ENCODE measurements at places on chromosomes 12 and 14. TPM values are rescaled to one million over a fixed set of nuclear protein-coding genes. Genes with fewer than 3 reads are reported as not detected.
A peak's percentile ranks its signal among the peaks of the same experiment; 100 is the strongest.

DNA sequence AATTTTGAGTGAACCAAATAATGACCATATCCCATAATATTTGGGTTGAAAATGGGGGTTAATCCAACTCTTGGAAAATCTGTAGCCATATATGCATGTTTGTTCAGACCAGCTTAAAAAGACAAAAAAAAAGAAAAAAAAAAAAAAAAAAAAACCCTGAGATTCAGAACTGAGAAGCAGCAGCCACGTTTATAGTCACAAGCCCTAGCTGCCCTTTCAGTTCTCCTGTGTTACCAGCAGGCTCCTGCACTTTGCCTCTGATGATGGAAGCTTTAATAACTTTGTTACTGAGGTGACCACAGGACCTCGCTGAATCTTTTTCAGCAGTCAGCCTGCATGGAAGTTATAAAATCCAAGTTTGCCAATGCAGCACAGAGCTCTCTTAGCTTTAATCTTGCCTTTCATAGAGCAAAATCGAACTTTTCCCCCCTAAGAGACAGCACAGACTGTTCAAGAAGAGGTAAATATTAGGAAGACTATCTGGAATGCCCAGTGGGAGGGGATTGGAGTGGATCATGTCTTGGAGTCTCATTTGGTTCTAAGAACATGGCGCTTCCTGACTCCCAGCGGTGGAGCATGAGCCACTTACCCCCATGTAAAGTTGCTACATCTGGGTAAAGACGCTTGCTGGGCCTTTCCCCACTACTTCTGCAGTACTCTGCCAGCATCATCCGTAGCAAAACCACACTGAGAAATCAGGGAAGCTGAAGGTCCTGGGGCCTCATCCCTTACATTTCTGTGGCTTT is 20.6 kb downstream of the GNG2 start:
- DNase-seq = no peak
- peaks cover 2% of the 10 kb centered on the region for H3K27me3 ChIP-seq
- H3K27ac ChIP-seq = no peak overlapping the region
- H3K36me3 ChIP-seq = peaks cover 1% of the 10 kb centered on the region

Gene KLRC1
- not detected for total RNA-seq

GRCh38 chr12:115049614-115050013 is 365.6 kb upstream of the TBX3 start:
- H3K36me3 ChIP-seq = no peaks in the 10 kb centered on the region
- no peak for DNase-seq
- peaks cover 6% of the 10 kb centered on the region for H3K27me3 ChIP-seq
- H3K4me1 ChIP-seq = no peaks in the 10 kb centered on the region
- no peak overlapping the region for H3K27ac ChIP-seq
- H3K4me3 ChIP-seq = no peak overlapping the region

GRCh38 chr12:131872154-131873051 is 22.0 kb upstream of the ULK1 start:
- no peak overlapping the region for H3K4me3 ChIP-seq
- H3K4me1 ChIP-seq = peaks cover 21% of the 10 kb centered on the region
- no peak for DNase-seq
- no peaks in the 10 kb centered on the region for H3K36me3 ChIP-seq

DNA sequence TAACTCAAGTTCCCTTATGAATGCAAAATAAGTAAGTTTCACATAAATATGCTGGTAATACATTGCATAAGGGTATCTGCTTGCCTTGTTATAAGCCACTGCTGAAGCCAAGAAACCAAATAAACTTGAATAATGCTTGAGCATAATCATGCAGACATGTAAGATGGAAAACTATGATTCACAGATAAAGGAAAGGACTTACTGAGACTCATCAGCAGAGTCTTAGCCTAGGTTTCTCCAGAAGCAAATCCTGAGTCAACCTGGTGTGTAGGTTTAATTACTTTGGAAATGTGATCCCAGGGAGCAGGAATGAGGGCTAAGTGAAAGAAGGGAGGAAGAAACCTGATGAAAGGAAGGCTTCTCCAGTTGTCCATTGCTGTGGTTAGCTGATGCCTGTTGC is 107.7 kb upstream of the BTG1 start:
- H3K27ac ChIP-seq = no peak overlapping the region
- H3K4me1 ChIP-seq = no peaks in the 10 kb centered on the region
- H3K4me3 ChIP-seq = no peak overlapping the region

Gene KRT5
- not detected for total RNA-seq

- no peak for DNase-seq
- no peaks in the 10 kb centered on the region for H3K36me3 ChIP-seq
- H3K4me1 ChIP-seq = no peaks in the 10 kb centered on the region
- no peak overlapping the region for H3K27ac ChIP-seq
Observed at GRCh38 chr12:11917501-11917900, 153.2 kb upstream of the BCL2L14 start.

- H3K4me1 ChIP-seq = no peaks in the 10 kb centered on the region
- H3K27ac ChIP-seq = no peak overlapping the region
- no peak for DNase-seq
- no peaks in the 10 kb centered on the region for H3K36me3 ChIP-seq
Observed at GRCh38 chr12:96120359-96121100, 73.6 kb upstream of the ELK3 start.

GRCh38 chr12:114166362-114166761 is 200.2 kb upstream of the RBM19 start:
- H3K27me3 ChIP-seq = no peaks in the 10 kb centered on the region
- no peak for DNase-seq
- no peak overlapping the region for H3K4me3 ChIP-seq
- H3K36me3 ChIP-seq = no peaks in the 10 kb centered on the region

GRCh38 chr12:28086521-28087155 is 103.6 kb upstream of the CCDC91 start:
- H3K27me3 ChIP-seq = no peaks in the 10 kb centered on the region
- no peak overlapping the region for H3K4me3 ChIP-seq
- H3K4me1 ChIP-seq = peaks cover 42% of the 10 kb centered on the region
- no peak for DNase-seq
- peak overlapping the region; percentile 9 for H3K27ac ChIP-seq

Gene UNC79
- total RNA-seq = 0.19 TPM

- peaks cover 6% of the 10 kb centered on the region for H3K27me3 ChIP-seq
- no peak overlapping the region for H3K27ac ChIP-seq
- H3K4me3 ChIP-seq = no peak overlapping the region
- no peaks in the 10 kb centered on the region for H3K36me3 ChIP-seq
- no peak for DNase-seq
- no peaks in the 10 kb centered on the region for H3K4me1 ChIP-seq
Observed at GRCh38 chr12:45517381-45517780, 212.1 kb upstream of the ARID2 start.

Gene PDZRN4
- 0.15 TPM for total RNA-seq

DNA sequence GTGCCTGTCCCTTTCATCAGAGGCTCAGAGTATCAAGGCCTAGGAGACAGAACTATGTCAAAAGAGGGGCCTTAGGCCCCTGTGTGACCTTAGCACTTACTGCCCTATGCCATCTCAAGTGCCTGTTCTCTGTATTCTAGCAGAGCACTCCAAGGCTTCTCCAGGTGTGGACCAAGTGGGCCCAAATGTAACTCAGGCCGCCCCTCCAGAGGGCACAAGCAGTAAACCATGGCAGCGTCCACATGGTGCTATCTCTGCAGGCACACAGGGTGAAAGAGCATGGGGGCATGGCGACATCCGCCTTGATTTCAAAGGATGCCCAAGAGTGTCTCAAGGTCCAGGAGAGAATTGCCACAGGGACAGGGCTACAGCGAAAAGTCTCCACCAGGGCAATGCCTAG is 628.7 kb downstream of the RPS29 start:
- H3K36me3 ChIP-seq = no peaks in the 10 kb centered on the region
- H3K4me1 ChIP-seq = no peaks in the 10 kb centered on the region
- peaks cover 5% of the 10 kb centered on the region for H3K27me3 ChIP-seq
- H3K27ac ChIP-seq = no peak overlapping the region

GRCh38 chr12:102438827-102439210 is 41.5 kb downstream of the IGF1 start:
- H3K27me3 ChIP-seq = no peaks in the 10 kb centered on the region
- H3K4me1 ChIP-seq = no peaks in the 10 kb centered on the region
- no peaks in the 10 kb centered on the region for H3K36me3 ChIP-seq
- no peak for DNase-seq

GRCh38 chr14:29580763-29581162 is 346.9 kb downstream of the PRKD1 start:
- peaks cover 8% of the 10 kb centered on the region for H3K4me1 ChIP-seq
- no peak overlapping the region for H3K27ac ChIP-seq
- no peak for DNase-seq
- H3K4me3 ChIP-seq = no peak overlapping the region

Gene STON2
- not detected for total RNA-seq

- DNase-seq = no peak
- no peaks in the 10 kb centered on the region for H3K36me3 ChIP-seq
- peaks cover 12% of the 10 kb centered on the region for H3K4me1 ChIP-seq
- H3K27me3 ChIP-seq = no peaks in the 10 kb centered on the region
Observed at GRCh38 chr12:68675101-68675842, 11.5 kb upstream of the NUP107 start.

GRCh38 chr12:114580306-114580705 is 103.7 kb downstream of the TBX3 start:
- no peak overlapping the region for H3K27ac ChIP-seq
- no peak for DNase-seq
- H3K36me3 ChIP-seq = no peaks in the 10 kb centered on the region
- no peak overlapping the region for H3K4me3 ChIP-seq
- H3K27me3 ChIP-seq = peaks cover 2% of the 10 kb centered on the region

DNA sequence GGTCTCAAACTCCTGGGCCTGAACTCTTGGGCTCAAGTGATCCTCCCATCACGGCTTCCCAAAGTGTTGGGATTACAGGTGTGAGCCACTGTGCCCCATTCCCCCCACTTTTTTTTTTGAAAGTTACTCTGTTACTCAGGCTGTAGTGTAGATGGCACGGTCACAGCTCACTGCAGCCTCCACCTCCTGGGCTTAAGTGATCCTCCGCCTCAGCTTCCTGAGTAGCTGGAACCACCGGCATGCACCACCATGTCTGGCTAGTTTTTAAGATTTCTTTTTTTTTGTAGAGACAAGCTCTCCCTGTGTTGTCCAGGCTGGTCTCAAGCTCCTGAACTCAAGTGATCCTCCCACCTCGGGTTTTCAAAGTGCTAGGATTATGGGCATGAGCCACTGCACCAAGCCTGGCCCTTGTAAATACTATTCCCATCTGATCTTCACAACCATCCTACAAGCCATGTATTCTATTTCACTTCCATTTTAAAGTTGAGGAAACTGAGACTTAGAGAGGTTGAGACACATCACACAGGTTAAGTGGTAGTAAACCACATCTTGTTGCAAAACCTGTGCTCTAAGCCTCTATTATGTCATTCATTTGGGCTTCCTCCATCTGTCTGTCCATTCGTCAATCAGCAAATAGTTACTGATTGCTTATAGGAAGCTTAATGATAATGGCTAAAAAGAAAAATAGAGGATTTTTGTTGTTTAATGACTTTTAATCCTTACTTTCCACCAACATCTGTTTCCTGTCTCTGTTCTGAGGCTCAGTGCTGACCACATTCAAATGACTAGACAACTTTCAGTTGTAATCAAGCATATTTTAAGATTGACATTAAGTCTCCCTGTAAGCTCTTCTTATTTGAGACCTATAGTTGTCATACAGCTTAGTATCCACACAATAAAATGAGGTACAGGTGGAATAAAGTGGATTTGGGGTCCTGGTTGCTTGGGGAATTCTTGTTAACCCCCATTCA is 9.2 kb downstream of the ASCL4 start:
- peaks cover 39% of the 10 kb centered on the region for H3K27me3 ChIP-seq
- H3K4me3 ChIP-seq = no peak overlapping the region
- H3K27ac ChIP-seq = no peak overlapping the region
- no peaks in the 10 kb centered on the region for H3K4me1 ChIP-seq

GRCh38 chr14:29078810-29079522 is 312.4 kb downstream of the FOXG1 start:
- DNase-seq = no peak
- H3K4me1 ChIP-seq = no peaks in the 10 kb centered on the region
- H3K4me3 ChIP-seq = no peak overlapping the region
- H3K27ac ChIP-seq = no peak overlapping the region
- no peaks in the 10 kb centered on the region for H3K36me3 ChIP-seq
- H3K27me3 ChIP-seq = peaks cover 2% of the 10 kb centered on the region

GRCh38 chr12:9098463-9099026 is 17.2 kb downstream of the A2M start:
- no peaks in the 10 kb centered on the region for H3K4me1 ChIP-seq
- H3K36me3 ChIP-seq = peaks cover 2% of the 10 kb centered on the region
- DNase-seq = no peak
- H3K4me3 ChIP-seq = no peak overlapping the region
- no peak overlapping the region for H3K27ac ChIP-seq

Gene COPS7A
- 59.3 TPM for total RNA-seq

Gene ITGB7
- not detected for total RNA-seq

- no peak overlapping the region for H3K27ac ChIP-seq
- H3K36me3 ChIP-seq = no peaks in the 10 kb centered on the region
- H3K4me1 ChIP-seq = peaks cover 43% of the 10 kb centered on the region
- no peak for DNase-seq
- no peaks in the 10 kb centered on the region for H3K27me3 ChIP-seq
- no peak overlapping the region for H3K4me3 ChIP-seq
Observed at GRCh38 chr12:46678426-46678825, 147.4 kb downstream of the SLC38A4 start.

Gene HOXC13
- total RNA-seq = not detected

DNA sequence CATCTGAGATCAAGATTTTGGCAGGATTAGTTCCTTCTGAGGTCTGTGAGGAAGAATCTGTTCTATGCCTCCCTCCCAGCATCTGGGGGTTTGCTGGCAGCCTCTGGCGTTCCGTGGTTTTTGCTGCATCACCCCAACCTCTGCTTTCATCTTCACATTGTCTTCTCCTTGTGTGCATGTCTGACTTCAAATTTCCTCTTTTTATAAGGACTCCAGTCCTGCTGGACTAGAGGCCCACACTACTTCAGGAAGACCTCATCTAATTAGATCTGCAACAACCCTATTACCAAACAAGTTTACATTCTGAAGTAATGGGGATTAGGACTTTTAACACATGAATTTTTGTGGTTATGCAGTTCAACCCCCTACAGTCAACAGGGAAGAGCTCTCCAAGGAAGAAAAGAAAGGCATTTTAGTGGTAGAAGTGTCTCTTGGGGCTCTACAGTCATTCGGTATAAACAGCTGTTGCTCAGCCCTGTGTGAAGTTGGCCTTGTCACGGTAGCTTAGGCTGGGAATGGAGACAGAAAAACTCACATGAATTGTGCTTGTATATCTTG is 89.7 kb downstream of the CAND1 start:
- no peaks in the 10 kb centered on the region for H3K27me3 ChIP-seq
- peaks cover 2% of the 10 kb centered on the region for H3K36me3 ChIP-seq
- no peak overlapping the region for H3K4me3 ChIP-seq
- DNase-seq = no peak

- H3K4me3 ChIP-seq = no peak overlapping the region
- H3K36me3 ChIP-seq = no peaks in the 10 kb centered on the region
- no peak for DNase-seq
- H3K4me1 ChIP-seq = peaks cover 10% of the 10 kb centered on the region
- H3K27me3 ChIP-seq = no peaks in the 10 kb centered on the region
- H3K27ac ChIP-seq = no peak overlapping the region
Observed at GRCh38 chr12:22018860-22019259, 27.2 kb upstream of the CMAS start.

Gene NGB
- total RNA-seq = not detected

- H3K27me3 ChIP-seq = no peaks in the 10 kb centered on the region
- H3K4me3 ChIP-seq = no peak overlapping the region
- peaks cover 30% of the 10 kb centered on the region for H3K4me1 ChIP-seq
- peak overlapping the region; percentile 80 for H3K27ac ChIP-seq
- H3K36me3 ChIP-seq = peaks cover 28% of the 10 kb centered on the region
Observed at GRCh38 chr14:23077962-23078361, 17.0 kb downstream of the ACIN1 start.

Data from chondrocyte (in vitro differentiated cells).